ENCODE measurements at places on chromosomes 13 and 19.
A peak's percentile ranks its signal among the peaks of the same experiment; 100 is the strongest.

DNA sequence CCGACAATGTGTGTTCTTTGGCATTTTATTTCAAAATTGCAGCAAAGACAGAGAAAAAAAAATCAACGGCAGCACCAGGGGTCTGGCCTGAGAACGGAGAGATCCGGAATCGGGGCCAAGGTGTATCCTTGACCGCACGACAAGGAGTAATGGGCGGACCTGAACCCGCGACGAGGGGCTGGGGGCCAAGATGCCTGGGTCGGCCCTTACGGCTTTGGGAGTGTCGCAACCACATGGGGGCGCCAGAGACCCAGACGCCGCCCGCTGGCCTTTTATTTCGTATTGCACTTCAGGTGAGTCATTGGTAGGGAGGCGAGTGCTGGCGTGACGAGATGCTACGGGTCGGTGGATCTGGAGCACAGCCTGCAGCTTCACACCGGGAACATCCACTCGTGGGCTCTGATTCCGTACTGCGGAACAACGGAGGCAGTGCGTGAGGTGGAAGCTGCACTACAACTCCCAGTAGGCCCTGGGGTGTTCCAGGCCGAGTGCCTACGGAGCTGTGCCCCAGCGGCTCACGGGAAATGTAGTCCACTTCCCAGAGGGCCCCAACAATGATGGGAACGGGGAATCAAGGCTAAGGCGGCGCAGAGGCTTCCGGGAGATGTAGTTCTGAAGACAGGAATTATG is 15.7 kb downstream of the BCAT2 start:
- peak; percentile 80 for DNase-seq

DNA sequence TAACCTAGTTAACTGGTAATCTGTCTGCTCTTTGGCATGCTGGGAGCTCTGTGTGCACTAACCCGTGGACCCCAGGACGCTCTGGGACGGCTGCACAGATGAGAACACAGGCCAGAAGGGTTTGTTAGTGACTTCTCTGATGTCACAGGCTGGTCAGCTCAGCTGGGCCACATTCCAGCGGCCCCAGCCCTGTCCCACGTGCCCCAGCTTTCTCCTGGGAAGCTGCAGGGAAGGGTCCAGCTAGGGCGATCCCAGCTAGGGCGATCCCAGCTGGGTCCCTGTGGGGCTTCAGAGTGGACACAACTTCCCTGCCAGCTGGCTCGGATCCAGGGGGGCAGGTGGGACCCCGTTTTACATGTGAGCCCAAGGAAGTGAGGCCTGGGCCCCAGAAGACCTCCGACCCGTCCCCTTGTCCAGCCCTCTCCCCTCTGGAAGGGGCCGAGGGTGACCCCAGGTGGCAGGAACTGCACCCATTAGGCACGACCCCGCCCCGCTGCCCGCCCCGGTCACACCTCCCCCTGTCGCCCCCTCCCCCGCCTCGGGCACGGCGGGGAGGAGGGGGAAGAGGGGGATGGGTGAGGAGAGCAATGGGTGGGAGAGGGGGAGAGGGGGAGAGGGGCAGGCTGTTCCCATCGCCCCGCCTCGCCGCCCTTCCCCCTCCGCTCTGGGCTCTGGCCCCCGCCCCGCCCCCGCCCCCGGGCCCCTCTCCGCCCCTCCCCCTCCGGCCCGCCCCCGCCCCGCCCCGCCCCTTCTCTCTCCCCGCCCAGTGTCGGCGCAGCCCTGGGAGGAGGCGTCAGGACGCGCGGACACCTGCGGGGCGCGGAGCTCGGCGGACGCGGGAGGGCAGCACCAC is 75.2 kb upstream of the MCF2L start:
- no peak for DNase-seq

DNA sequence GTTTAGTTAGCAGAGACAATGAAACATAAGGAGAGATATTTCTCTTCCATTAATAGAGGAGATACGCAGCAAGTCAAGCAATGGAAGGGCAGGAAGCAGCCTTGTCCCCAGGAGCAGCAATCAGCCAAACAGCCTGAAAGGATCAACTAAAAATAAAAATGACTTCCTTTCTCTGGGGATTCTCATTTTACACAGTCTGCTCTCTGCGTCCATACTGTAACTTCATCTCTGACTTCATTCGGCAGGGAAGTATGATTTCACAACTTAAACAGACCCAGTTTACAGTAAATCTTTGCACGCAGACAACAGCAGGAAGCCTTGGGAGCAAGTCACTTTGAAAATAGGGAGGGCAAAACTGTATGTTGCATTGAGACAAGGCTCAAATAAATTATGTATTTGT is 826.7 kb downstream of the DIAPH3 start:
- DNase-seq: no peak

- no peak for DNase-seq
Observed at GRCh38 chr19:2055931-2056836, 5.1 kb upstream of the MKNK2 start.

DNA sequence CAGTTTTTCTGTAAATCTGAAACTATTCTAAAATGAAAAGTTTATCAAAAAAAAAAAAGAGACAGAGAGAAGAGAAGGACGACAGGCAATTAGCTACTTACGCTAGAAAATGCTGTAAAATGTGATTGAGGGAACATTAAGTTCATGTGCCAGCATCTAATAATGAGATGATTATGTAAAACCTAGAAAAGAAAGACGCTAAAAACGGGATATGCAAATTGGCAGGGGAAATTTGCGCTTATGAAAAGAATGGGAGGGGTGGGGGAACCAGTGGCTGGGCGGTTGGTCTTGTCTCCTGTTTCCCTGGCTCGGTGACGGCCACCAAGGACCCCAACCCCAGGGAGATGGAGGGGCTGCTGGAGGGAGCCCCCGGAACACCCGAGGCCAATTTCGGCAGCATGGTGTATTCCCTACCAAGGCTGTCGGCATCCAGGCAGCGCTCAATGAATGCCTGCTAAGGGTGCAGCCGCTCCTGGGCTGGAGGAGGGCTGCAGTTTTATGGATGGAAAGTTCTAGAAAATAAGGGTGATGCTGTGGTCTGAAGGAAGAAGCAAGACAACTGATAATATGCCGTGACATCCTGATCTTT is 34.2 kb downstream of the GNG7 start:
- DNase-seq: no peak

DNA sequence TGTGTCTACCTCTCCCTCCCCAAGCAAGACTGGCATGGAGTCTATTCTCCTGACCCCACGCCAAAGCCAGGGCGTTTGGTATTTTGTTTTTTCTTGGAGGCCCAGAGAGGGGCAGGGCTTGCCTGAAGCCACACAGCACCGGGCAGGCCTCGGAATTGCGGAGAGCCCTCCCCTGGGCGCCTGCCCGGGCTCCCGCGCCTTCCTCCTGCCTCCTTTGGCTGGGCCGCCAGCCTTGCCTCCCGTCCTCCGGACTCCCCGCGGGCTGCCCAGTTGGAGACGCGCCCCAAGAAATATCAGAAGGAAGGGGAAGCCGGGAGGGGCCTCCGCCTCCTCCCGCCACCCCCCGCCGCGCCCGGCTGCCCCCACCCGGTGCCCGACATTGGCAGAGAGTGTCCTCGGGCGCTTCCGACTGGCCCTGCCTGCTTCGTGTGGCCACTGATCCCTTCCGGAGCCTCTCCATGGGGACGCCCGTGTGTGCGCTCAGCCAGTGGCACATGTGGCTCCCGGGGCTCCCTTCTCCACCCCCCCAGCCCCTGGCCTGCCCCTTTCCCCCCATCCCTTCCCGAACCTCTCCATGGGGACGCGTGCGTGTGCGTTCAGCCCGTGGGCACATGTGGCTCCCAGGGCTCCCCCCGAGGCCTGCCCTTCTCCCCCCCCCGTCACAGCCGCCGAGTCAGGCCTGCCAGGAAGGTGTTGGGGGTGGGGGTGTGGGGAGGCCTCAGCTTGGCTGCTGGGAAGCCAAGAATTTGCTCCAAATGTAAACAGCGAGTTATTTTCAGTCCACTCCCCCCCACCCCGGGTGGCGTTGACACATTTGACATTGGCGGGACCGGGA is 37.3 kb downstream of the NFIC start:
- no peak for DNase-seq

DNA sequence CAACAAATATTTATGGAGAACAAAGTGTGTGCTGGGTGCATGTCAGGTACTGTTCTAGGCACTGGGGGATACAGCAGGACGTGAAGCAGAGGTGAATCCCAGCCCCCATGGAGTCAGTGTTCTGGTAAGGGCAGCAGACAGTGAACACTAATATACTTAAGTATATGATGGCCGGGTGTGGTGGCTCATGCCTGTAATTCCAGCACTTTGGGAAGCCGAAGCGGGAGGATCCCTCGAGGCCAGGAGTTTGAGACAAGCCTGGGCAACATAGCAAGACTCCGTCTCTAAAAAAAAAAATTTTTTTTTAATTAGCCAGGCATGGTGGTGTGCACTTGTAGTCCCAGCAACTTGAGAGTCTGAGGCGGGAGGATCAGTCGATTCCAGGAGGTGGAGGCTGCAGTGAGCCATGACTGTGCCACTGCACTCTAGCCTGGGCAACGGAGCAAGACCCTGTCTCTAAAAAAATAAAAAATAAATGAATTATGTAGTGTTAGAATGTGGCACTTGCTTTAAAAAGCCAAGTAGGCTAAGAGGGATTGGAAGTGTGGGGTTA is 22.6 kb downstream of the CHST8 start:
- no peak for DNase-seq

DNA sequence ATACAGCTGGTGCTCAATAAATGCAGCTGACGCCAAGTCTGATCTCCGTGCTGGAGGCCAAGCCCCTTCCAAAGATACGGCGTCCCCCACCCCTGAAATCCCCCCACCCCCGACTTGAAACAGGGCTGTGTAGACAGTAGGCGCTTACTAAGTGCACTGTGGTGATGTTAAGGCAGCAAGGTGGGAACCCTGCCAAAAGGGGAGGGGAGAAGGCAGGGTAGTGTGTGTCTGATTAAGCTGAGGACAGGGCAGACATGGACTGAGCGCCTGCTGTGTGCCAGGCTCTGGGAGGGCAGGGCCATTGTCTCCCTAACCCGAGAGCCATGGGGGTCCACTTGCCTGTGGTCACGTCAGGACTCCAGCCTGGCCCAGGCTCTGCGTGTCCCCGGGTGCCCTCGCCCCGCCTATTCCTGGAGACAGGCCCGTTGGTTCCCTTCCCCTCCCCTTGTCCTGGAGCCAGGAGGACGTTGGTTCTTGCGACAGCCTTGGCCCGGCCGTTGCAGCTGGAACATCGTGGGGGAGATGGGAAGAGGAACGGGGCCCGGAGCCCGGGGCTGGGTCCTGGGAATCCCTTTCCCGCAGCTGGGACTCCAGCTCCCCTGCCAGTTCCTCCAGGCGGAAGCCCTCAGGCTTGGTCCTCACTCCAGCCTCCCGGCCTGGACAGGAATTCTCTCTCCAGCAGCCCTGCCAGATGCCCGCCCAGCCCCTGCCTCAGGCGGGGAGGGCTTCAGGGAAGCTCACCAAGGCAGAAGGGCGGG is 1.7 kb upstream of the ELANE start:
- DNase-seq: no peak

All from stimulated activated CD8-positive, alpha-beta memory T cell treated with anti-CD3 and anti-CD28 coated beads, Interleukin-2, amount 100 ng/mL, for 48 hours (primary cell).